ENCODE measurements at places on chromosomes 3 and 15. TPM values are rescaled to one million over a fixed set of nuclear protein-coding genes. Genes with fewer than 3 reads are reported as not detected.
A peak's percentile ranks its signal among the peaks of the same experiment; 100 is the strongest.

KLF15 gene
- 37.8 TPM for total RNA-seq

CMSS1 gene
- total RNA-seq: 174 TPM

ZNF860 gene
- not detected for total RNA-seq

ARHGAP31 gene
- 5.3 TPM for total RNA-seq

GOLGA8H gene
- 0.73 TPM for total RNA-seq

KBTBD13 gene
- total RNA-seq: 5.0 TPM

KIF7 gene
- 1.1 TPM for total RNA-seq

- no peaks in the 10 kb centered on the region for H3K27me3 ChIP-seq
- H3K4me1 ChIP-seq: peaks cover 11% of the 10 kb centered on the region
Observed at GRCh38 chr3:15932348-15933300, 134.8 kb upstream of the ANKRD28 start.

DNA sequence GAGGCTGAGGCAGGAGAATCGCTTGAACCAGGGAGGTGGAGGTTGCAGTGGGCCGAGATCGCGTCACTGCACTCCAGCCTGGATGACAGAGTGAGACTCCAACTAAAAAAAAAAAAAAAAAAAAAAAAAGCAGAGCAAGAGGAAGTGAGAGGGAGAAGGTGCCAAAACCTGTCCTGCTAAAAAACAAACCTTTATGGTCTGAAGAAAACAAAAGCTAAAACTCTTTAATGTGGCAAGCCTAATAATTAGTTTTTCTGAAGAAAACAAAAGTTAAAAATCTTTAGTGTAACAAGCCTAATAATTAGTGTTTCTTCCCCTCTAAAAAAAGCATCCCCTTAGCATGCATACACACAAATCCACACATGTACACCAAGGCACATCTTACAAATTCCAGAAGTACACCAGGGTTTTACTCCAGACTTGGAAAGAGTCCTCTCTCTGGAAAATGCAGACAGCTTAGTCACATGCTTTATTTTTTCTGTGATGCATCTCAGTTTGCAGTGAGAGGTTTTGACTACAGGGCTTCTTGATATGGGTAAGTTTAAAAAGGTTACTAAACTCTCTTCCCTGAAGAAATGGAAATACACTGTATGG, 65.9 kb downstream of the HACD2 start:
- H3K27me3 ChIP-seq: no peaks in the 10 kb centered on the region
- H3K27ac ChIP-seq: no peak overlapping the region
- no peak overlapping the region for H3K4me3 ChIP-seq
- no peaks in the 10 kb centered on the region for H3K36me3 ChIP-seq
- DNase-seq: no peak
- no peaks in the 10 kb centered on the region for H3K4me1 ChIP-seq

DNA sequence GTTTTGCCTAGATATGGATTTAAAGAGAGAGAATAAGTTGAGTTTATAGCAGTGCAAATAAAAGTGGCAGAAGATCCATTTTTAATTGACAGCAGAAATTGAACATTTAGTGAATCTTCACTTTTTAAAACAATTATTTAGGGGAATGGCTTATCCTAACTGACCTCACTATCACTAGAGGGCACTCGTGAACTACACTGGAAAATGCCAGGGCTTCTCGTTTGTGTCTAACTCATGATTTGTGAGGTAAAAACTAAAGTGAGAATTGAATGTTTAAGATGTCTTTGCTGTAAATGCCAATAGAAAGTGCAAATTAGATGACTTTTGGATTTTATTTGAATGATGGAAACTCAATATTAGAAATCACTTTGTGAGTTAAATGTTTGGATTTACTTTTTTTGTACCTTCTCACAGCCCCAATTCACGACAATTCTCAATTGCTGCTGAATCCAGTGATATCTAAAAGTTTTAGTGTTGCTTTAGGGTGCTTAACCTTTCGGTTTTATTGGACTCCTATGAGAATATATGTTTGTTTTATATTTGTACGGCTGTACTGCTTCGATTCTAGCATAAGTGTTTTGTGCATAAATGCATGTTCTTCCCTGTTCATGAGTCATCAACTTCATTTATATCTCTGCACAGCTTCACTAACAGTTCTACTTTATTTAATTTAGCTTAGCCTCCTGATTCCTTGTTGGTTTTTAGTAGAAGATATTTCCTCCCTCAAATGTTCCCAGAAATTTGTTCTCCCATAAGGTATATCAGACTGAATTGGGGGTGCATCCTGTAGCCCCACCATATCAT, 462.1 kb downstream of the MFSD1 start:
- DNase-seq: no peak
- no peak overlapping the region for H3K4me3 ChIP-seq
- no peaks in the 10 kb centered on the region for H3K36me3 ChIP-seq

- no peak overlapping the region for H3K27ac ChIP-seq
- no peak for DNase-seq
- no peaks in the 10 kb centered on the region for H3K4me1 ChIP-seq
- no peaks in the 10 kb centered on the region for H3K27me3 ChIP-seq
- no peak overlapping the region for H3K4me3 ChIP-seq
Observed at GRCh38 chr3:72627271-72627670, 221.0 kb downstream of the SHQ1 start.

- no peak overlapping the region for H3K27ac ChIP-seq
- no peaks in the 10 kb centered on the region for H3K27me3 ChIP-seq
- no peak for DNase-seq
- peaks cover 22% of the 10 kb centered on the region for H3K36me3 ChIP-seq
- no peaks in the 10 kb centered on the region for H3K4me1 ChIP-seq
Observed at GRCh38 chr3:185058796-185059195, 94.1 kb downstream of the C3orf70 start.

DNA sequence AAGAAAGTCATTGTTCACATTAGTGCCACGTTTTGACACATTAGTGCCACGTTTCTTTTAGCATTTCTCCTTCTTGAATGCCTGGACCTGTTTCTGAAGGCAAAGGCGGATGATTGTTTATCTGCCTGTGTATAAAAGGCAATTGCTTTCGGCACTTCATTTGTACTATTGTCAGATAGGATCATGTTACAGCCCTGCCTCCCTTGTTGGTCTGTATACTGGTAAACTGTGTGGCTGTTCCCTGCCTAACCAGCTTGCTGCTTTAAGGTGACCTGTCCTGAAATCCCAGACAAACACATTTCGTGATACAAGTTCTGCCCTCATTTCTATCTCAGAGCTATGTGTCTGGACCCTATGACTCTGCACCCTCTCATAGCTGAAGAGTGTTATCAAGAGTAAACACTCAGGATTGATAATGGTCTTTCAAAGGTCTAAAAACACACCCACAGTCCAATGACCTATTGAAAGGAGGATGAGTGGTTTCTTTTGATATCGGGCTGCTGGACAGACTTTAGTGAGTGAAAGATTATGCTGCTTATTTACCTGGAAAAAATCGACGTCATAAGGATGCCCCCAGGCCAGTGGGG, 276.3 kb upstream of the MCTP2 start:
- no peaks in the 10 kb centered on the region for H3K36me3 ChIP-seq
- no peak overlapping the region for H3K4me3 ChIP-seq
- H3K27ac ChIP-seq: no peak overlapping the region
- H3K27me3 ChIP-seq: no peaks in the 10 kb centered on the region

- H3K4me3 ChIP-seq: no peak overlapping the region
- no peak for DNase-seq
- no peaks in the 10 kb centered on the region for H3K27me3 ChIP-seq
- H3K36me3 ChIP-seq: no peaks in the 10 kb centered on the region
- H3K27ac ChIP-seq: no peak overlapping the region
- no peaks in the 10 kb centered on the region for H3K4me1 ChIP-seq
Observed at GRCh38 chr3:51610708-51611107, 60.3 kb upstream of the TEX264 start.

- H3K27me3 ChIP-seq: no peaks in the 10 kb centered on the region
- H3K27ac ChIP-seq: no peak overlapping the region
- no peak overlapping the region for H3K4me3 ChIP-seq
- H3K36me3 ChIP-seq: peaks cover 8% of the 10 kb centered on the region
- DNase-seq: no peak
Observed at GRCh38 chr15:58793862-58794261, 22.8 kb downstream of the MINDY2 start.

- no peak overlapping the region for H3K4me3 ChIP-seq
- DNase-seq: peak; percentile 82
- peaks cover 26% of the 10 kb centered on the region for H3K36me3 ChIP-seq
- no peaks in the 10 kb centered on the region for H3K4me1 ChIP-seq
- H3K27ac ChIP-seq: peak overlapping the region; percentile 55
Observed at GRCh38 chr15:74044267-74045110, 37.9 kb downstream of the GOLGA6A start.

GRCh38 chr3:189836795-189837194, 205.6 kb downstream of the TP63 start:
- peaks cover 24% of the 10 kb centered on the region for H3K4me1 ChIP-seq
- no peak overlapping the region for H3K4me3 ChIP-seq
- peak overlapping the region; percentile 23 for H3K27ac ChIP-seq
- no peaks in the 10 kb centered on the region for H3K36me3 ChIP-seq
- H3K27me3 ChIP-seq: no peaks in the 10 kb centered on the region
- DNase-seq: no peak

- H3K4me1 ChIP-seq: no peaks in the 10 kb centered on the region
- DNase-seq: no peak
- H3K36me3 ChIP-seq: no peaks in the 10 kb centered on the region
- no peak overlapping the region for H3K27ac ChIP-seq
- H3K4me3 ChIP-seq: no peak overlapping the region
Observed at GRCh38 chr15:83694015-83694414, 40.1 kb downstream of the ADAMTSL3 start.

GRCh38 chr3:193677734-193678133, 84.7 kb downstream of the OPA1 start:
- H3K27me3 ChIP-seq: no peaks in the 10 kb centered on the region
- H3K4me1 ChIP-seq: no peaks in the 10 kb centered on the region
- H3K27ac ChIP-seq: no peak overlapping the region

DNA sequence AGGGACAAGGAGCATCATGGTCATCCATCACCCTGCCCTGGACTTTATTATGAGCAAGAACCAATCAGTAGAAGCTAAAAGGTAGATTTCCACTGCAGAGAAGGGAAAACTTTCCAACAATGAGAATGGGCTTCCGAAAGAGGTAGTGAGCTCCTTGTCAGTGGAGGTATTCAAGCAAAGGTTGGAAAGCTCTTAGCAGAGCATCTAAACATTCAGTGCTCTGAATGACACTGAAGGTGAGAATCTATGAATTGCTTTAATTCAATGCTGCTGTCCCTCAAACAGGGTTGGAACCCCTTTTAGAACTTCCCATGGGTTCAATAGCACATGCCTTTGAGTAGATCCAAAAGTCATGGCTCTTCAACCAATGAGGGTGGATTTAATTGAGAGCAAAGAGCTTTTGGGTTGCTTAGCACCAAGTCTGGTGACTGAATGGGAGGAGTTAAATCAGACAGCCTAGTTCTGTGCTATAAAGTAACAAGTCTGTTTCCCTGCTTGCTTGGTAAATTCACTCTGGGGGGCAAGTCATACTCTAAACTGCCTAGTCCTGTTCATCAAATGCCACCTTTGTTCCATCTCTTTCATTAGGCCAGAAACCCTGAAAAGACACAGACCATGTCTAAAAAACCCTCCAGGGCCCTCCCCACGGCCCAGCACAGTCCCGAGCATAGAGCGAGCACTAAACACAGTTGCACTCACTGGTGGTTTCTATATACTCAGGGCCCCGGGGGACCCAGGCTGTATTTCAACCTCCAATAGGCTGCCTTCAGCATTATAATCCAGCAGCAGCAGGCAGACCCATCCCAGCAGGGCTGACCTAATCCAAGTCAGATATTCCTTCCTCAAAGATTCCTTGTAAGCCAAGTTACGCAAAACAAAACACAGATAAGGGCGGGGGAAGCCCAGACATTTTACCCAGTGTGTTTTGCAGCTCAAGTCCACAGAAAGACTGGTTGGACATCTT, 161.2 kb downstream of the MEGF11 start:
- H3K4me1 ChIP-seq: peaks cover 8% of the 10 kb centered on the region
- no peaks in the 10 kb centered on the region for H3K36me3 ChIP-seq
- no peaks in the 10 kb centered on the region for H3K27me3 ChIP-seq
- no peak overlapping the region for H3K4me3 ChIP-seq
- no peak overlapping the region for H3K27ac ChIP-seq
- DNase-seq: no peak

- no peak overlapping the region for H3K4me3 ChIP-seq
- H3K4me1 ChIP-seq: peaks cover 9% of the 10 kb centered on the region
- H3K36me3 ChIP-seq: peaks cover 22% of the 10 kb centered on the region
- DNase-seq: no peak
- peak overlapping the region; percentile 21 for H3K27ac ChIP-seq
Observed at GRCh38 chr3:56775838-56776555, 25.8 kb downstream of the ARHGEF3 start.

GRCh38 chr3:158908187-158908734, 106.4 kb downstream of the MFSD1 start:
- no peaks in the 10 kb centered on the region for H3K36me3 ChIP-seq
- H3K4me3 ChIP-seq: no peak overlapping the region
- H3K4me1 ChIP-seq: no peaks in the 10 kb centered on the region
- H3K27ac ChIP-seq: no peak overlapping the region

DNA sequence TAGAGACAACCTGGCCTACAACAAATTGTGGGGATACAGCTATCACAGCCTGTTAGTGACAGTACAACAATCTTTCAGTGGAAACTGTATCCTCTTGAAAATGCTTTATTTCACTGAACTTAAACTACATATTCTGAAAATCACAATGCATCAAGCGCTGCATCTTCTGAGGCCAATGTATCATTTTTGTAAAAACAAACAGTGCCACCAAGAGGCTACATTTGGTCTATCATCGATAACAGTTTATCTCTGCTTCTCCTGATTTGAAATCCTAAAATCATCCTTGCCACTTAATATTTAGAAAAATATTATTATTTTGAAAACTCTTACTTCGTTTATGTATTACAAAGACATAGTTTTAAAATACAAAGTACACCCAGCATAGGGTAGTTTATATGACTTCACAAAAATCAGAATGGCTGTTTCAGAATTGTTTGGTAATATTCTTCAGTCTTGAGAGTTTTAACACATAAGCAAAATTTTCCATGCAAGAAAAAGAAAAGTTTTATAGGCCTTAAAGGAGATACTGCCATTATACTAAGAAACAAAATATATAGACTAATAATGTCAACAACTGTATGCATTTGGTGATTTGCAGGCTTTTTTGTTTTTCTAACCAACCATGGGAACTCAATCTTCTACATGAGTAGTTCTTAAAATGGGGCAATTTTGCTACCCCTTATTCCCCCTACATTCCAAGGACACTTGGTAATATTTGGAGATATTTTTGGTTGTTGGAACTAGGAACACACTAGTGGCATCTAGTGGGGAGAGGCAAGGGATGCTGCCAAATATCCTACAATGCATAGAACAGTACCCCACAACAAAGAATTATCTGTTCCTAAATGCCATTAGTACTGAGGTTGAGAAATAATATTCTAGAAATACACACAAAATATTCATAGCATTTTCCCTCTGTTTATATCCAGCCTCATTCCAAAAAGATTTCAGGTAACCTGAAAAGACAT, 42.3 kb downstream of the WDR72 start:
- H3K27ac ChIP-seq: no peak overlapping the region
- H3K4me3 ChIP-seq: no peak overlapping the region
- H3K27me3 ChIP-seq: no peaks in the 10 kb centered on the region
- H3K36me3 ChIP-seq: no peaks in the 10 kb centered on the region
- H3K4me1 ChIP-seq: no peaks in the 10 kb centered on the region

- no peak overlapping the region for H3K27ac ChIP-seq
- no peaks in the 10 kb centered on the region for H3K27me3 ChIP-seq
- H3K4me1 ChIP-seq: peaks cover 3% of the 10 kb centered on the region
- no peak for DNase-seq
Observed at GRCh38 chr15:62124973-62125303, 40.1 kb downstream of the C2CD4B start.

- peaks cover 4% of the 10 kb centered on the region for H3K4me1 ChIP-seq
- H3K4me3 ChIP-seq: no peak overlapping the region
- H3K27me3 ChIP-seq: no peaks in the 10 kb centered on the region
- H3K27ac ChIP-seq: no peak overlapping the region
Observed at GRCh38 chr15:25892126-25892525, 29.0 kb upstream of the ATP10A start.

Measured in psoas muscle (tissue), 8 donors.